Esophagus mucosa (tissue), 1 donor: ENCODE measurements at places on chromosomes 6 and 20. TPM values are rescaled to one million over a fixed set of nuclear protein-coding genes. Genes with fewer than 3 reads are reported as not detected.

The WFDC12 gene
- 5.1 TPM for total RNA-seq

GRCh38 chr6:142395768-142396231, 94.0 kb downstream of the ADGRG6 start:
- no peak for ATAC-seq

DNA sequence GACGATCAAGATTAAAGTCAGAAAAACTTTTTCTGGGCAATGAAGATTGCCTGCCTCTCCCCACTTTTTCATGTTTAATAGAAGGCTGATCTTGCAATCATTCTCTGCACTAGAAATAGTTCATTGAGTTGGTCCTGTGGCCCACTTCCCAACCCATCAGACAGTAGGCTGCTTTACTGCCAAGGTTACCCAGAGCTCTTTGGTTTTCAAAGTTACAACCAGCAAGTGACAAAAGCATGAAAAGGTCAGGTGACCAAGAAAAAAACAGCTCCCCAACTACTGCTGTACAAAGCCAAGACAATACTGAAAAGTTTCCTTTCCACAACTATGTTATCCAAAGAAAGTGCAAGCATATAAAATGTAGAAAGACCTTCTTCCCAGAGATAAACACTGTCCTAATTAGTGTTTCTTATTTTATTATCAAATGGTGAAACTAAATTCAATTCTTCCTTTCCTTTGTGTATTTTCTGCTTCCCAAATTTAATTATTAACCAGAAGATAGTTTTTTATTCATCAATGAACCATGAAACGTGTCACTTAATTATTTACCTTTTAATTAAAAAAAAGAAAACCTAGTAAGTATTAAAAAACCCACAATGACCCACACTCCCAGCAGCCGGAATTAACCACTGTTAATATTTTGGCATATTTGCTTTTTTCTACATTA, 16.6 kb downstream of the DNAAF9 start:
- no peak for ATAC-seq

DNA sequence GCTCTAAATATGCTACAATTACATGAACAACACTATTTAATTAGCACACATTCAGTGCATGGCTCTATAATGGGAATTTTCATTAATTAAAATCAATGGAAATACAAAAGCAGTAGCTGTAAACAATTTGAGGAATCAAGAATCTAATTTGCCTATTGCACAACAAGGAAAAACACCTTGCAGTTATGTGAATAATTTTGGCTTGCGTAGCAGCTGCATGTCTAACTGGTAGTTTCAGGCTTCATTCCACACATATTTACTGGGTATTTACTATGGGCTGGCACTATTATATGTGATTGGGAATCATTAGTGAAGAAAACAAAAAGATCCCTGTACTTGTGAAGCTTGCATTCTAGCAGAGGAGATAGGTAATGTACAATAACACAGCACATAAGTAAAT, 26.4 kb downstream of the KIF6 start:
- no peak for ATAC-seq

The SAMD3 gene
- 0.20 TPM for total RNA-seq

GRCh38 chr6:88899569-88900316, 63.7 kb downstream of the RNGTT start:
- ATAC-seq, result no peak

DNA sequence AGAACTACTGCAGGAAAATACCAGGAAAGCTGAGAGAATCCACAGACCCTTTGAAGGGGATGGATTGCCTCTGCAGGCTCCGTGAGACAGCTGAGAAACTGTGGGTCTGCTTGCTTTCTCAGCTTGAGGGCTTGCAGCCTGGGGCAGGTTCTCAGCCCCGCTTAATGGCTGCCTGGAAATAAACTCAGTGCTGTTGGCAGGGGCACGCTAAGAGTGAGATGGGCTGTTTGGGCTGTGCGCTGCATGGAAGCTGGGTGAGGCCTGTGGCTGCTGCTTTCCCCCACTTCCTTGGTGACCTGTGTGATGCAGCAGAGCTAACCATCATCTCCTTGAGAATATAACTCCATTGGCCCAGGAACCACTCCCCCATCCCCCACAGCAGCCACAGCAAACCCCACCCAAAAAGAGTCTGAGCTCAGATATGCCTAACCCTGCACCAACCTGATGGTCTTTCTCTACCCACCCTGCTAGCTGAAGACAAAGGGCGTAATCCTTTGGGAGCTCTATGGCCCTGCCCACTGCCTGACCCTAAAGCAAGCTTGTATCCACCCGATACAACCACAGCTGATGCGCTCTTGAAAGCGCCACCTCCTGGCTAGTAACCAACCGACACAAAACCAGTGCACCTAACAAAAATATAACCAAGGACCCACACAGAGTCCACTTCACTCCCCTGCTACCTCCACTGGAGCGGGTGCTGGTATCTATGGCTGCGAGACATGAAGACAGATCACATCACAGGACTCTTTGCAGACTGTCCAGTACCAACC, 800.6 kb upstream of the MAP3K7 start:
- ATAC-seq, result no peak

DNA sequence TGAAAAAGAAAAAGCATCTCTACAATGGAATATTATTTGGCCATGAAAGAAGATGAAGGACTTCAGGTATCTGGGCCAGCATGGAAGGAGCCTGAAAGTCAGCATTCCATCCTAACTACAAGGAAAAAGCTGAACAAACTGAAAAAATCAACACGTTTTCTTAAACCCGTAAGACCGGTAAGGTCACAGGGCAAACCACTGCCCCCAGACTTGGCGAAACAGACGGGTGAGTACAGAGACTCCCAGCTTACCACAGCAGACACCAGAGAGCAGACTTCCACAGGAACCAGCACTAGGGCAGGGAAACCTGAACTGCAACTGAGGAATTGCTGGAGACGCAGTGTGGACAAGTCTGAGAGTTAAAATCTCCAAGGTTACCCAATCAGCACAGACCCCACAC, 31.4 kb downstream of the BEND3 start:
- no peak for ATAC-seq

The SLC17A1 gene
- total RNA-seq, result not detected

The PGC gene
- not detected for total RNA-seq

- ATAC-seq, result no peak
Measured at GRCh38 chr6:19691465-19692167, 145.6 kb upstream of the ID4 start.

The PRRT1 gene
- total RNA-seq, result 0.40 TPM

DNA sequence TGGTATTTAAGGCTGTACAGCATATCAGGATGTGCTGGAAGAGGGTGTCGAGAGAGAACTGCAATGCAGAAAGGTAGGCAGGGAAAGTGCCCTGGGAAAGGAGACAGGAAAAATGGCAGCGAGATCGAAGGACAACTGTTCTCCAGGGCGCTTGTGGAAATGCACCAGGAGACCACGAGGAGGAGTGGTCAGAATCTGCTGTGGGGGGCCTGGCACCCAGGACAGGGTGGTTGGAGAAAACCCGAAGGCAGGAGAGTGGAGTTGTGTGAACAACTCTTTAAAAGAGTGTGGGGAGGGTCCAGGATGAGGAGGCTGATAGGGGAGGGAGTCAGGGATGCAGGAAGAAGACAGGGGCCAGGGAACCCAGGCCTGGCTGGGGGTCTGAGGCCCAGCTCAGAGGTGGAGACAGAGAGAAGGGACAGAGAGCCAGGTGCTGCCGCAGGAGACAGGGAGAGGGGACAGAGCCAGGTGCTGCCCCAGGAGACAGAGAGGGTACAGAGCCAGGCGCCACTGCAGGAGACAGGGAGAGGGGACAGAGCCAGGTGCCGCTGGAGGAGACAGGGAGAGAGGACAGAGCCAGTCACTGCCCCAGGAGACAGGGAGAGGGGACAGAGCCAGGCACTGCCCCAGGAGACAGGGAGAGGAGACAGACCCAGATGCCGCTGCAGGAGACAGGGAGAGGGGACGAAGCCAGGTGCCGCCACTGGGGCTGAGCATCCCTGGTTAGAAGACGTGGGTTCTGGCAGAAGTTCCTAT, 9.3 kb downstream of the SLC22A1 start:
- no peak for ATAC-seq

The EYA4 gene
- 0.20 TPM for total RNA-seq

The GSTA2 gene
- not detected for total RNA-seq

The PTCHD4 gene
- total RNA-seq, result 0.40 TPM

DNA sequence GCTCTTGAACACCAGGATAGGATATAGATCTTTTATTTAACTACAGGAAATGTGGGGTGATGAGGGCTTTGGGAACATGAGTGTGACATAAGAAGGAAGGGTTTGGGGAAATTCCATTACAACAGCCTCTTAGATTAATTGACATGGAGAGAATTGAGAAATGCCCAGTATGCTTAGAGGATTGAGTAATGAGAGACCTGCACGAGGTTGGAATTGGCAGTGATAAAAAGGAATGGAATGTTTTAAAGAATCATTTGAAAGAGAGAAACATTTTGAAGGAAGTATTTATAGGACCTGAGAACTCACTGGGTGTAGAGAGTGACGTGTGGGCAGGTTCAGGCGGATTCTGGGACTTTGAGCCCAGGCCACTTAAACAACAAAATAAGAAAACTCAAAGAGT, 227.0 kb downstream of the BMP2 start:
- peak; percentile 86 for ATAC-seq

DNA sequence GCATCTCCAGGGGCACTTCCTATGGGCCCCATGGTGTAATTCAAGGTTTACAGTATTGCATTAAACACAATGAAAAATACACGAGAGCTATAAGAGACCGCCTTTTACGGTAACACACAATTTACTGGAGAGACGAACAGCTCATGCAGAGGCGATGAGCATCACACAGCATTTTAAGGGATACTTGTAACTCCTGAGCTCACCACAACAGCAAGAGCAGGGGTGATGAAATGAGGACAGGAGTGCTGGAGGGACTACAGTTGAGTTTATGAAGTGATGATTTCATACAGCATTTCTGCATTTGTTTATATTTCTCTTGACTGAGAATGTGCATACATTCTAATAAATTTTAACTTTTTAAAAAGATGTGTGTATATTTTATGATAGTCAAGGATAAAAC, 113.9 kb downstream of the WDR27 start:
- no peak for ATAC-seq

DNA sequence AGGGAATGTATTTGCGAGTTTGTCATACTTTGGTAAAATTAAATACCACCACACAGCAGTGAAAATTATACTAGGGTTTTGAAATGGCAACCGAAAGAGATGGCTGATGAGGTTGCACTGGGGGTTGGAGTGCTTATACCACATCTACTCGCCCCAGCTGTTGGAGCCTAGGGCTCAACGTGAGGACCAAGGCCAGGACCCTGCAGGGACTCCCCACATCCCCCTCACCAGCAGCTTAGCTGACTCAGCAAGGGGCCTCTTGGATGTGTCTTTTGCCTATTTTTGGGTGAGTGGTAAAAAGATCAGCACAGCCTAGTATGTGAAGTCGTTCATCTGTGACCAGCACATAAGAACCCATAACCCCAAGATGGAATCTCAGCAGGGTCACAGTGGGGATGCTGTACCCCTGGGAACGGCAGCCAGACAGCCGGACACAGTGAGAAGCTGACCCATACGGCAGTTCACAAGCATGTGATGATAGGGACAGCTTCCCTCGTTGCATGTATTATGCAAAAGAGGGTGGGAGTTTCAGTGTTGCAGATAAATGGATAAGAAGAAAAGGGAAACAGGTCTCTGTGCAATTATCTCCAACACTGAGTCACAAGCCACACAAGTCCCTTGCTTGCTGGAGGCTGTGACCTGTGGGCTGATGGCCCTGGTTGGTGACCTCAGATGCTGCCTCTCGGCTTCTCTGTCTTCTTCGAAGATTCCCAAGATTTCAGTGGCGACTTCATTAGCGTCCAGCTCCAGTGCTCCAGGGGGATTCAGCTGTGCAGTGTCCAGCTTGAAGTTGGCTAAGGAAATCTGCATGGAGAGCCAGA, 20.9 kb upstream of the SPO11 start:
- no peak for ATAC-seq

DNA sequence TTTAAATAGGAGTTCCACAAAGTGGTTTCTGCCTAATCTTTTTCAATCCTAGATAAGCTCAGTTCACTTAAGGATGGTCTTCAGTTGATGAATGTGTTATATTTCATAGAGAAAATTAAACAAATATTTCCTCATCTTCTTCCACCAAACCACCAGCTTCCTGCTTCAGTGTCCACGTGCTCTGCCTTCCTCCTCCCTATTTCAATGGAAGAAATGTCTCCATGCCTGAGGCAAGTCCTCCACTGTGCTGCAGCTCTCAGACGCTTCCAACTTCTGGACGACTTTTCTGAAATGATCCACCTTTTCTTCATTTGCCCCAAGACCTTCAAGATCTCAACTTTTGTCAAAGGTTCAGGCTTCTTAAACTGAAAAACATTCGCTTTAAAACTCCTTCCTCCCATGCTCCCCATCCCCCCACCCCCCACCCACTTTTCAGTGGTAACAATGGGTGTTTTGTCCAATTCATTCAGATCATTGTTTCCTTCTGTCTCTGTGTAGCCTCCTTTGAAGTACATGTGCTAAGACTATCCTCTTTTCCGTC, 25.3 kb upstream of the FABP7 start:
- ATAC-seq, result no peak

GRCh38 chr6:3316331-3316730, 57.6 kb downstream of the PSMG4 start:
- ATAC-seq, result no peak

DNA sequence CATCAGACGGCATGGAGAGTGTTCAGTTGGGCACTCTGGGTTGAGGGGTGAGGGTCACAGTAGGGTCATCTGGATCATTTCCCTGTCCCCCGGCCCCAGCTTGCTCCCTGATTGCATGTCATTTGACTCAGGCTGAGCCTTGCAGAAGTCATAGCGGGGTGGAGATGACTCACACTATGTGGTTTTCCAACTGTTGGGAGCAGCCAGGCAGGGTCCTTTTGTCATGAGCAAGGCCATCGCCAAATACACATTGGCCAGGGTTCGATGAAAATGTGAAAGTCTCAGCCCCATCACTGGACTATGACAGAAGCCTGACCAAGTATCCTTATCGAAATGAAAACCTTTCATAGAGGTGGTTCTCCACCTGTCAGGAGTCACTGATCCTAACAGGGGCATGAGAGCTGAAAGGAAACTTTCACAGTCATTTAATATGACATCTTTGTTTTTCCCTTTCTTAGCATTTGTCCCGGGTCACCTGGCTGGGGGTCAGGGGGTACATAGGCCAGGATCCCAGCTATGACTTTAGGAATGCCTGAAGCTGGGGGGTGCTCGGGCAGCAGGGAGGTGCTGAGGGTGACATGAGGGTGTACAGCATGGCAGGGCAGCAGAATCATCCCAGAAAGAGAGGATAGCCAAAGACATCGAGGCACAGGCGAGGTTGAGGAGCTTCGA, 70.2 kb upstream of the CD93 start:
- peak; percentile 14 for ATAC-seq

The SLC22A2 gene
- not detected for total RNA-seq
